ENCODE measurements at places on chromosomes 12 and 14.

- DNase-seq = peak; percentile 88
Measured at GRCh38 chr12:64039281-64039871, 182.7 kb downstream of the KICS2 start.

DNA sequence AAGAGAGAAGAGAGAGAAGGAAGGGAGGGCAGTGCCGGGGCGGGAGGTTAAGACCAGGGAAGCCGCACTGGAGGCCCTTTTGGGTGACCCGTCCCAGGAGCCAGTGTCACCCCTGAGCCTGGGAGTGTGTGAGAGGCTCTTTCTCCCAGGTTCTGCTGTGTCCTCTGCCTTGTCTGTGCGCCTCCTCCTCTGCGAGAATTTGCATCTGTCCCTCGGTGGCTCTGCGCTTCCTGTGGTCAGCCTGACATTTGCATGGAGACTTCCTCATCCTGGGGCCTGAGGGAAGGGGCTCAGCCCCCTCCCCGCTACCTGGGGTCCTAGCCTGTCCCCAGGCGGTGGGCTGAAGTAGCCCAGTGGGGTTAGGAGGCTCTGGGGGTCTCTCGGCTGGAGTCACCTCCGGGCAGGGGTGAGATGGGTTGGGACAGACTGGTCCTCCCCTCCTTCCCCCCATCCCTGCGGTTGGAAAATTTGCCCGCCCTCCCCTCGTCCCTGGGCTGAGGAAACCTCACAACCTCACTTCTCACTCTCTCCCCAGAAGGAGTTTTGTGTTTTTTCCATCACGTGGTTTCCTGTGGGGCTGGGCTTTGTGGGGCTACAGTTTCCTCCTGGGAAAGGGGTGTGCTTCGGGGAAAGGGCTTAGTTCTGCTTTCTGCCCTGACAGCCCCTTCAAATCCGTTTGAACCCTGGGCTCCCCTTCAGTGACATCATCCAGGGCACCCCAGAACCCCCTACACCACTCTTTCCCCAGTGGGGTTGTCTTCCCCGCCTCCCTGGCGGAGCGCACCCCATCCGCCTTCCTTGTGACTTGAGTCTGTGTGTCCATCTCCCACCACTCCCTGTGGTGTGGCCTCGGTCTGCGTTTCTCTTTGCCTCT, 2.5 kb downstream of the PTPN6 start:
- DNase-seq = no peak

GRCh38 chr12:87020071-87020470, 763.9 kb upstream of the MGAT4C start:
- no peak for DNase-seq

DNA sequence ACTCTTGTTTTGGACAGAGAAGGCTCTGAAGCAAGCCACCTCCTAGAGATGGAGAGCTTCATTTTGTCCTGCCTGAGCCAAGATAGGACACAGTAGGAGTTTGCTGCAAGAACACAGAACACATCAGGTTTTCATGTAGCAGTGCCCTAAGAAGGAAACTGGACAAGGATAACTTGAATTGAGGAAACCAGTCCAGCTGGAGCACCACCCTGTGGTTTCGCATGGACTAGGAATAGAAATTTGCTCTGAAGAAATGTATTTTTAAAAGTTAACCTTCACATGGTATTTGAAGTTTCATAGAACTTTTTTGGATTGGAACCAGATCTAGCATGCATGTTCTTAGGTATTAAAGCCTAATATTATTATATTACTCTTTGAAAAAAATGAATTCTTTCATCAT, 68.8 kb downstream of the RERG start:
- no peak for DNase-seq

DNA sequence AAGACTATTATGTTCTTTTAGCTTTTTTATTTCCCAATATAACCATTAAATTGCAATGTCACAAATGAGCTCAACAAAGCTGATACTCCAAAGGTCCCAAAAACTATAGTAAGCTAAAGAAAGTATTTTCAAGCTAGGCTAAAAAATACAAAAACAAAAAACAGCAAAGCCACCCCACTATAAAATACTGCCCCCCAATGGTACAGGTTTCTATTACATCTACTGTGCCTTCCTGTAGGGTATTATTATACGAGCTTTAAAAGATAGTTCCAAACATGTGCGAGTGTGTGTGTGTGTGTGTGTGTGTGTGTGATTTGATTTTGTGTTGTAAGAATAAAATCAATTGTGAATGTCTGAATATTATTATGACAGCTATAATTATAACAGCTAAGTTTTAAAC, 1.1 kb downstream of the IFNG start:
- DNase-seq = peak; percentile 15

DNA sequence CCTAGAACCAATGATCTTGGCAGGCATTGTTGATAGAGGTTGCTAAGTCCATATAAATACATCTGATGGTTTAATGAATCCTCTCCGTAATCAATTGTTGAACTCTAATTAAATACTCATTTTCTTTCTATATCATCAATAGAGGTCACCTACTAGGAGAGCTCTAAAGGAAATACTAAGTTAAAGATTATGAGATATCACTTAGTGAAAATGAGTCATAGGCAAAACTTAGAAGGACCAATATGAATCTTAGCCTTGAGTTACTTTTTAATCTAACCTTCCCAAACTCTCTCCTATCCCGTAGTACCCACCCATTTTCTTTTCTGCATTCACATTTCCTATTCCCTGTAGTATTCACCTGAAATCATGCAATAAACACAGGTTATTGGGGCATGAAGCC, 50.2 kb downstream of the MBIP start:
- no peak for DNase-seq

- DNase-seq = no peak
Measured at GRCh38 chr12:12919666-12920435, 28.5 kb downstream of the GPRC5A start.

DNA sequence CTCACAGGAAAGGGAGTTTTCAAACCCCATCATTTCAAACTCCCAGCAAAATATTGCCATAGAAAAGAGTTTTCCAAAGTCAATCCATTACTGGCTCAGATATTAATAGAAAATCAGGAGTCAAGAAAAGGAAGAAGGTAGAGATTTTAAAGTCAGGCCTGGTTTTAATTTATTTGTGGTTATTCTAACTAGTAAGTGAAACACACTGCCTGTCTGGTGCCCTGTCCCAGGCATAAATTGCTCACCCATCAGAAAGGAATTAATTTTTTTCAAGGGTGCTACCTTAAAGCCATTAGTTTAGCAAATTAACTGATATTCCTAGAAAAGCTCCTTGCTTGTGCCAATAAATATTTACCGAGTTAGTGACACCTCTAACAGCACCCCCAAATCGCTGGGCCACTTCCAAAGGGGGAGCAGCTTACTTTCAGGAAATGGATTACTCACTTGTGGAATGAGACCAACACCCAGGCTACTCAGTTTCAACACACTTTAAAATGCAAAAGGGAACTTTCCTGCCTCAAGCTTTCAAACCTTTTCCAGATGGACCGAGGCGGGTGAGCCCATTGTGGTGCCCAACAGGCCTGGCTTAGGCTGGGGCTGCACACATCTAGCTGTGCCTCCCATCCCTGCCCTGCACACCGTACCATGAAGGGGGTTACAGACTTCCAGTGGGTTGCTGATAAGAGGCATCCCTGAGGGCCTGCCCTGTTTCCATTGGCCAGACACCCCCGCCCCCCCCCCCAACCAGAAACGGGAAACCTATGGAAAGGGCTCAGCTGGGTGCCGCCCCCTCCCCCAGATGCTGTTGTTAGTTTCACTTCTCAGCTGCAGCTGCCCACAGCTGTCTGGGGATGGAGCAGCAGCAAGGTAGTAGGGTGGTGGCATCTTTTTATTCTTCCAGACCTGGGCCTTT, 117.2 kb downstream of the SAMD4A start:
- DNase-seq = no peak

GRCh38 chr12:81245907-81246570, 168.2 kb downstream of the ACSS3 start:
- peak; percentile 80 for DNase-seq

- no peak for DNase-seq
Measured at GRCh38 chr12:2876431-2877046, 435 bp downstream of the FOXM1 start.

- DNase-seq = no peak
Measured at GRCh38 chr12:9763025-9763424, 2.3 kb upstream of the CD69 start.
